Fibroblast of the aortic adventitia (primary cell): ENCODE measurements at places on chromosomes 5 and 9. TPM values are rescaled to one million over a fixed set of nuclear protein-coding genes. Genes with fewer than 3 reads are reported as not detected.

PTGR1 gene
- 76.0 and 88.4 TPM in 2 replicates for total RNA-seq

PCDHAC2 gene
- 0.57 TPM in 1 of 2 replicates, not detected in the other for total RNA-seq

ANKRD34B gene
- total RNA-seq: not detected in 2 replicates

RNF208 gene
- 0.45 TPM in 1 of 2 replicates, not detected in the other for total RNA-seq

SPINK6 gene
- total RNA-seq: not detected in 2 replicates

GLDC gene
- 0.65 and 1.8 TPM in 2 replicates for total RNA-seq

MAP1B gene
- total RNA-seq: 130 and 401 TPM in 2 replicates

HMMR gene
- total RNA-seq: 1.2 and 37.2 TPM in 2 replicates

HNRNPA0 gene
- 20.0 and 26.8 TPM in 2 replicates for total RNA-seq

ZNF474 gene
- total RNA-seq: 0.09 TPM in 1 of 2 replicates, not detected in the other

ADRB2 gene
- 0.16 and 3.6 TPM in 2 replicates for total RNA-seq

KIF4B gene
- total RNA-seq: not detected in 2 replicates

SLC6A18 gene
- not detected in 2 replicates for total RNA-seq

PRR16 gene
- total RNA-seq: 4.4 and 22.1 TPM in 2 replicates

RMRP gene
- 966 and 30,763 TPM in 2 replicates for total RNA-seq
